ENCODE measurements at places on chromosomes 2 and 18. TPM values are rescaled to one million over a fixed set of nuclear protein-coding genes. Genes with fewer than 3 reads are reported as not detected.

- DNase-seq: no peak
Measured at GRCh38 chr2:58756336-58756735, 515.2 kb upstream of the FANCL start.

DNA sequence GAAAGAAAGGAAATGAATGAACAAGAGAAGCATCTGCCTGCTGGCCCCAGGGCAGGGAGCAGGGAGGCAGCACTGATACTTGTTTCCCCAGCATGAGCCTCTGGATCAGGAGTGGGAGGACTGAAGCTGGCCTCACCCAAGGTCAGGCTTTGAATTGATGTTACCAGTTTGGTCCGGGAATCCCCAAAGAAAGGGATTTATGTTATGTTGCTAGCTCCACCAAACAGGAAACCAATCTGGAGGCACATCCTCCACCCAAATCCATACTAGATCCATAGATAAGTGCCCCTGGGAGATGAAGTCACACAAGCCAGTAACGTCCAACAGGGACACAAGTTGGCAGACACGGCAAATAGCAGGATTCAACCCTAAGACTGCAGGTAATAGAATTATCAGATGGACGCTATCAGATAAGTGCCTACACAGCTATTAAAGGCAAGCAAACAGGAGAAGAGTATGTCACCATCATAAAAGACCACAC, 85.9 kb downstream of the MTCL1 start:
- no peak for DNase-seq

DNA sequence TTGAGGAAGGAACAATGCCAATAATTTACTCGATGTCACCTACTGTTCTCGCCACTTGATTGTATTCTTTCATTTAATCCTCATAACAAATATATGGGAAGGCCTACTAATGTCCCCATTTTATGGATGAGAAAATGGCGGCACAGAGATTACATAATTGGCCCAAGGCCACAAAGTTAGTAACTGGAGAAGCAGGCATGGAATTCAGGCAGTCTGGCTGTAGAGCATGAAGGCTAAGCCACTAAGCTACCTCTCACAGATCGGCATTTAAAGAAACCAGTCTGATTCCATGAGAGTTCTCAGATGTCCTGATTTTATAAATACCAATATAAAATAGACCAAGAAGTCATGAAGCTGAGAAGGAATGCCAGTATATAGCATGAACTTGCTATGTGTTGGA, 121.8 kb upstream of the EPAS1 start:
- DNase-seq: no peak

GRHL1 gene
- 8.5 TPM for total RNA-seq

TEX51 gene
- not detected for total RNA-seq

- no peak for DNase-seq
Measured at GRCh38 chr2:4715065-4715464, 977.1 kb upstream of the SOX11 start.

MC5R gene
- not detected for total RNA-seq

Data from HCT116 (cell line).